ENCODE measurements at places on chromosomes 2 and 18. TPM values are rescaled to one million over a fixed set of nuclear protein-coding genes. Genes with fewer than 3 reads are reported as not detected.

CD28 gene
- not detected for total RNA-seq

AOX1 gene
- total RNA-seq, result 1.5 TPM

TET3 gene
- 5.9 TPM for total RNA-seq

GTF3C2 gene
- total RNA-seq, result 49.5 TPM

TCF23 gene
- total RNA-seq, result not detected

NEU2 gene
- total RNA-seq, result not detected

GALNT14 gene
- total RNA-seq, result 217 TPM
